ENCODE measurements at places on chromosomes 16 and 17.

- DNase-seq: no peak
Measured at GRCh38 chr17:29677824-29678223, 55.1 kb upstream of the CORO6 start.

- no peak for DNase-seq
Measured at GRCh38 chr16:81524382-81524781, 79.8 kb downstream of the CMIP start.

DNA sequence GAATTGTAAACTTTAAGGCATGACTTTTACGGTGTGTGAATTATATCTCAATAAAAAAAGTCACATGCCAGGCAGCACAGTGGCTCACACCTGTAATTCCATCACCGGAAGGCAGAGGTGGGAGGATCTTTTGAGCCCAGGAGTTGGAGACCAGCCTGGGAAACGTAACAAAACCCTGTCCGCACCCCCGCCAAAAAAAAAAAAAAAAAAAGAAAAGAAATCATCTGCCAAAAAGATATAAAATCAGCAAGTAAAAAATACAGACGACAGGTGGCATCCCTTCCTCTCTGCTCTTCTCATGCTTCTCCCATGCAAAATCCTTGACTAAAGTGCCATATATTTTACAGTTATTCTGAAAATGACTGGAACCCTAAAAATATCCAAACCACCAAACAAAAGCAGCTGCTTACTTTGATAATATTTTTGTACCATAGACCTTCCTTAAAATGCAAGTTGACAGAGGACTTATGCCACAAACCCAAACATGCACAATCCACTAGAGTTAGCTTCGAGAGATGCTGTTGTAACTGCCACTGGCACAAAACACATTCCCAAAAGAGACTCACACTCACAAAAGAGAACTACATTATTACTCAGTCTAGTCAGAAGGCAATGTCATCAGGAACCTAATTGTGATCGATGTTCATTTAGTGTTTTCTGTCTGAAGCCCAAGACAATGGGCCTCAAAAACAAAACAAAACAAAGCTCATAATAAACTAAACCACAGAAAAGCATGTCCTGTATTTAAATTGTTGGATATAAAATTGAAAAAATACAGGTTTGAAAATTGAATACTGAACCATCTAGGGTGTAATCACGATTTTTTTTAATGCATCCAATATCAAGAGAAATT, 2.4 kb downstream of the CRLF3 start:
- no peak for DNase-seq

DNA sequence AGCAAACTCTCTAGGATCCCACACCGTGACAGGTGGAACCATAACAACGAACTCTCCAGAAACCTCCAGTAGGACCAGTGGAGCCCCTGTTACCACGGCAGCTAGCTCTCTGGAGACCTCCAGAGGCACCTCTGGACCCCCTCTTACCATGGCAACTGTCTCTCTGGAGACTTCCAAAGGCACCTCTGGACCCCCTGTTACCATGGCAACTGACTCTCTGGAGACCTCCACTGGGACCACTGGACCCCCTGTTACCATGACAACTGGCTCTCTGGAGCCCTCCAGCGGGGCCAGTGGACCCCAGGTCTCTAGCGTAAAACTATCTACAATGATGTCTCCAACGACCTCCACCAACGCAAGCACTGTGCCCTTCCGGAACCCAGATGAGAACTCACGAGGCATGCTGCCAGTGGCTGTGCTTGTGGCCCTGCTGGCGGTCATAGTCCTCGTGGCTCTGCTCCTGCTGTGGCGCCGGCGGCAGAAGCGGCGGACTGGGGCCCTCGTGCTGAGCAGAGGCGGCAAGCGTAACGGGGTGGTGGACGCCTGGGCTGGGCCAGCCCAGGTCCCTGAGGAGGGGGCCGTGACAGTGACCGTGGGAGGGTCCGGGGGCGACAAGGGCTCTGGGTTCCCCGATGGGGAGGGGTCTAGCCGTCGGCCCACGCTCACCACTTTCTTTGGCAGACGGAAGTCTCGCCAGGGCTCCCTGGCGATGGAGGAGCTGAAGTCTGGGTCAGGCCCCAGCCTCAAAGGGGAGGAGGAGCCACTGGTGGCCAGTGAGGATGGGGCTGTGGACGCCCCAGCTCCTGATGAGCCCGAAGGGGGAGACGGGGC, 1.3 kb downstream of the SPN start:
- DNase-seq: no peak

- DNase-seq: peak; percentile 70
Measured at GRCh38 chr16:19114359-19115147, 789 bp downstream of the ITPRIPL2 start.

DNA sequence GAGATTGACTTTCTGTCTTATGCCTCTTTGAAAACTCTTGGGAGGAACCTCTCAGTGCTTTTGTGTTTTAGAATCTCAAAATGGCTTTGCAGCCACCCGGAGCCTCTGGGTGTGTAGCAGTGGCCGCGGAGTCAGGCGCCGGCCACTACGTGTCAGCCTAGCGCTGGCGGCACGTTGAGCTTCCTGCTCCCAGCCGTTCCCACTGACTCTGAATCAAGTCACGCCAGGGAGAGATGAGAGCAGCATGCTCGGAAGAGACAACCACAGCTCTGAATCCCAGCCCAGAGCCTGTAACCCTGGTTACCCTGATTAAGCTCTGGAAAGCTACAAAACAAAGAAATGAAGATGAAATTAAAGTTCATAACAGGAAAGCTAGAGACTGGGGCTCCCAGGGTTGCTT, 97.4 kb upstream of the CACNG5 start:
- DNase-seq: peak; percentile 55

- no peak for DNase-seq
Measured at GRCh38 chr17:61223725-61224124, 175.9 kb upstream of the TBX2 start.

GRCh38 chr17:18020971-18021370, 18.0 kb downstream of the ATPAF2 start:
- DNase-seq: no peak

DNA sequence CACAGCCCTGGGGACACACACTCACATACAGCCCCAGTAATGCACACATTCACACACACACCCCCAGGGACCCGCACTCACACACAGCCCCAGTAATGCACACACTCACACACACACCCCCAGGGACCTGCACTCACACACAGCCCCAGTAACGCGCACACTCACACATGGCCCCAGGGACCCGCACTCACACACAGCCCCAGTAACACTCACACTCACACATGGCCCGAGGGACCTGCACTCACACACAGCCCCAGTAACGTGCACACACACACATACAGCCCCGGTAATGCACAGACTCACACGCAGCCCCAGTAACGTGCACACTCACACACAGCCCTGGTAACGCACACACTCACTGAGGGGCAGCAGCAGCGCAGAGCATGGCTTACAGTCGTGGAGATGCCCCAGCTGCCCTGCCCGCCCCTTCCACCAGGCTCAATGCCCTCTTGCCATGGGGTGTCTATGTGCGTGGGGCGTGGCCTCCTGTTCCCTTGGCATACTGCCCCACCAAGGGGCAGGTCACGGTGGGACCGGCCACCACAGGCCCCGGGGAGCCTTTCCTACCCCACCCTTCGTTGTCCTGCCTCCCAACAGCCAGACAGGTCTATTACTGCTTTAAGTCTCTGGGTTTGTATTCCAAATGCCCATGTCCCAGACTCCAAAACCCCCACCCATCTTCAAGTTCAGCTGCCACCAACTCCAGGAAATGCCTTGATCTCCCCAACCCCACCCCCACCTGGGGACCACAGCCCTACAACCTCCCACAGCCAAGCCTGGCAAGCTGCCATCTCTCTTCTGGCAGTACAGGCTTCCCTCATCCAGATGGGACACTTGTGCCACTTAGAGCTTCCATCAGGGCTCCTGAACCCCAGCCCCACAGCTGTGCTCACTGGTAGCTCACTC, 2.7 kb downstream of the CCDC102A start:
- peak; percentile 17 for DNase-seq
